ENCODE measurements at places on chromosomes 2 and 18. TPM values are rescaled to one million over a fixed set of nuclear protein-coding genes. Genes with fewer than 3 reads are reported as not detected.

Gene RFX8
- 2.4 TPM for polyA plus RNA-seq

Gene RPRD1A
- 38.2 TPM for polyA plus RNA-seq

Gene CPO
- polyA plus RNA-seq = 0.26 TPM

Gene KIF5C
- 1.4 TPM for polyA plus RNA-seq

Gene HDHD2
- 24.9 TPM for polyA plus RNA-seq

Gene ZNF804A
- 0.21 TPM for polyA plus RNA-seq

Gene STARD6
- polyA plus RNA-seq = not detected

Gene COL5A2
- 449 TPM for polyA plus RNA-seq

Gene CDH2
- 8.4 TPM for polyA plus RNA-seq

Gene ANKRD62
- not detected for polyA plus RNA-seq

Gene CNTNAP5
- polyA plus RNA-seq = 0.17 TPM

Gene TLX2
- not detected for polyA plus RNA-seq

Gene HES6
- polyA plus RNA-seq = 12.8 TPM

Gene LYG1
- polyA plus RNA-seq = 1.2 TPM

Gene GKN2
- not detected for polyA plus RNA-seq

Gene ALPG
- not detected for polyA plus RNA-seq

Gene MEIS1
- 12.7 TPM for polyA plus RNA-seq

Gene HSBP1L1
- polyA plus RNA-seq = 4.5 TPM

Gene ZBTB7C
- 2.6 TPM for polyA plus RNA-seq

Gene KCNJ13
- polyA plus RNA-seq = 0.20 TPM

Gene FLACC1
- polyA plus RNA-seq = 2.9 TPM

Gene TMEM18
- polyA plus RNA-seq = 41.8 TPM

Gene DCC
- 0.14 TPM for polyA plus RNA-seq

Gene SLC5A7
- polyA plus RNA-seq = not detected

Gene SERPINB12
- polyA plus RNA-seq = 0.56 TPM

Gene C1QL2
- polyA plus RNA-seq = not detected

Gene CCL20
- polyA plus RNA-seq = 5.8 TPM

Gene TMEM247
- polyA plus RNA-seq = not detected

Gene IGFBP5
- polyA plus RNA-seq = 483 TPM

Gene UGT1A1
- not detected for polyA plus RNA-seq

Gene PAPOLG
- polyA plus RNA-seq = 14.8 TPM

Gene IL36G
- not detected for polyA plus RNA-seq

Gene AQP12A
- polyA plus RNA-seq = not detected

Gene AOX1
- 1.1 TPM for polyA plus RNA-seq

Measured in muscle of back (tissue), 13 donors.